ENCODE measurements at places on chromosomes 6 and 20.

DNA sequence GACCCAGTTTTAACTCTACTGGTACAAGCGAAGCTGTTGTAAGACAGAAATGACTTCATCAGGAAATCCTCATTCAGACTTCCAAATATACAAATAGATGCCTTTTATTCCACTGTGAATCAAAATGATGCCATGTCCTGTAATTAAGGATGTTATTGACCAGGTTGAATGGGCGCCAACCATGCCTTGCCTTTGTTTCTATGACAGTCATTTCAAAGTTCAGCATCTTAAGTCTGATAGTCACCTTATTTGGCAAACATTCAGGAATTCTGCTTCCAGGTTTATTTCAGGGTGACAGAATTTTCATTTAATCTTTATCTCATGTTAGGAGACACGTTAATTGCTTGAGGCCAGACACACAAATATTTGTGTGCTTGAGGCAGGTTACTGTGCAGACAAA lies 592.8 kb upstream of the JAG1 start:
- DNase-seq, result no peak

- no peak for DNase-seq
Observed at GRCh38 chr6:36345681-36346466, 9.2 kb upstream of the BNIP5 start.

DNA sequence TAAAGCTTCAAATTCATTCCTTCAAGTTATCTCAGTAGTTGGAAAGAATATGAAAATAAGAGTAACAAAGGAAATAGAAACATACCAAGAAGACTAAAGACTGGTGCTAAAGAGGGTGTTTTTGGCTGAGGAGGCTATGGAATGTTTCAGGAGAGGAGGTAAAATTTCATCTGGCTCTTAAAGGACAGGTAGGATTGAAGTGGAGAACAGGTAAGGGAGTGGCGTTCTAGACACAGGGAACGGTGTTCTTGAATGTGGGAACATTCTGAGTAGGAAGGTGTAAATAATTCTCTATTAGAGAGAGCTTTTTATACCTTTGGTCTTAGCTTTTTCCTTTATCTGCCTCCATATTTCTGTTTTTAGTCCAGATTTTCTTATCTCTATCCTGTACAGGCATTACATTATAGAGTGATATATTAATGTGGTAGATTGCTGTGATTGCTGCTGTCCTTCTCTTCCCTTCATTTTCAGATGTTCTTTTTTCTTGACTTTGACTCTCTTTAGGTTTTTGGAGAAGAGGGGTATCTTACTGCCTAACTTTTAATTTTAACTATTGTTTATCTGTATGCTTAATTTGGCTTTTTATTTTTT lies 15.4 kb downstream of the QKI start:
- DNase-seq, result no peak

DNA sequence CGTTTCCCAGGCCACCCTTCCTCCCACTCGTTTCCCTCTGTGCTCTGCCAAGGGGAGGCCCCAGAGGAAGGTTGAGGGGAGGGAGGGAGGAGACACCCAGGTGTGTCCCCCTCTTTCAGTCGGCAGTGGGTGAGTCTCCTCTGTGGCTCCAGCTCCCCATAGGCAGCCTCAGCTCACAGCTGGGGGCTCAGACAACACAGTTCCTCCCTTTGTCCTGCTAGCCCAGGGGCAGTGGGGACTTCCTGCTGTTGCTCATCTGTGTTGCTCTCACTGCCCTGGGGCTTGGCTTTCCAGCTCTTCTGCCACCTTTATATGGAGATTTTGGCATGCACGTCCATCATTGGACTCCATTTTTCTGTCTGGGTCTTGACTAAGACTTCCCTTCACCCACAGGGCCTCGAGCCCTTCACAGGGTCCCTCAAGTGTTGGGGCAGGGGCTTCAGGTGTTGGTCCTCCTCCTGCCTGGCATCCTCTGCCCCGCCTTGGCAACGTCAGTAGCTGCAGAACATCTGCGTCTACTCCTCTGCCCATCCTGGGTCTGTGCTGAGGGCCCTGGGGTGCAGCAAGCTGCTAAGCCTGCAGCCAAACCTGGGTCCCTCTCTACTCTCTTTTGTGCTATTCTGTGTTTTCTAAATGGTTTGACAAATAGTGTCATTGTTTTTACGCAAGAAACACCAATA lies 190.6 kb upstream of the PMEPA1 start:
- DNase-seq, result no peak

DNA sequence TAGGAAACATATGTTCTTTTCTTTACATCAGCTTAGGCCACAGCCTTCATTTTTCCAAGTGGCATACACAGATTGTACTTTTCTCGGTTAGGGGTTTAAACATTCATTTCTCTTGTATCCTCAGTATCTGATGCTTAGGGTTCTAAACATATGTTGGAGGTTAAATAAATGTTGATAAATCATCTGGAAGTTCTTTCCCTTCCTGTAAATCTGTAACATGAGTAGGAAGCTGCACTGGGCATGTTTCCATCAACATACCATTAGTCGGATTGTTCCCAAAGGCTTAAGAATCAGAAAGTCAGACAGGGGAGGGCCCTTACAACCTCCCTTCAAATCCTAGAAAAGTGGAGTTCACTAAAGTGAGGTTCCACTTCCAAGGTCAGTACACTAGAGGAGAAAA lies 54.8 kb upstream of the BCLAF1 start:
- no peak for DNase-seq

GRCh38 chr20:44734938-44735337 lies 10.7 kb upstream of the KCNK15 start:
- DNase-seq, result no peak

GRCh38 chr6:27547157-27548075 lies 74.5 kb upstream of the ZNF184 start:
- peak; percentile 92 for DNase-seq

DNA sequence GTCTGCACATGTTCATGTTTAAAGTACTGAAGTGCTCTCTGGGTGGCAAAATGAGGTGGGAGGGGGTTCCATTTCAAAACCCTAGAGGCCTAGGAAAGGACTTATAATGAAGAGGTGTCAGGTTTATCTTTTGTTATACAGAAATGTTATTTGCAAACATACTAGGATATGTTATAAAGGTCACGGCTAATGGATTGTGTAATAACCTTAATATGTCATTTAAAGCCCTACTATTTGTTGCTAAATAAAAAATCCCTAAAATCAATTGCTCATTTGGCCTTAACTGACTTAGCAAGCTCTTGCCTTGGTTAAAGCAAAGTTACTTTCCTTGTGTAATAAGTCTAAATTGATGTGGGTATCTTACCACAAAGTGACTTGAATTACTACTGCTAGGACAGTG lies 8.8 kb downstream of the NKX2-4 start:
- no peak for DNase-seq

DNA sequence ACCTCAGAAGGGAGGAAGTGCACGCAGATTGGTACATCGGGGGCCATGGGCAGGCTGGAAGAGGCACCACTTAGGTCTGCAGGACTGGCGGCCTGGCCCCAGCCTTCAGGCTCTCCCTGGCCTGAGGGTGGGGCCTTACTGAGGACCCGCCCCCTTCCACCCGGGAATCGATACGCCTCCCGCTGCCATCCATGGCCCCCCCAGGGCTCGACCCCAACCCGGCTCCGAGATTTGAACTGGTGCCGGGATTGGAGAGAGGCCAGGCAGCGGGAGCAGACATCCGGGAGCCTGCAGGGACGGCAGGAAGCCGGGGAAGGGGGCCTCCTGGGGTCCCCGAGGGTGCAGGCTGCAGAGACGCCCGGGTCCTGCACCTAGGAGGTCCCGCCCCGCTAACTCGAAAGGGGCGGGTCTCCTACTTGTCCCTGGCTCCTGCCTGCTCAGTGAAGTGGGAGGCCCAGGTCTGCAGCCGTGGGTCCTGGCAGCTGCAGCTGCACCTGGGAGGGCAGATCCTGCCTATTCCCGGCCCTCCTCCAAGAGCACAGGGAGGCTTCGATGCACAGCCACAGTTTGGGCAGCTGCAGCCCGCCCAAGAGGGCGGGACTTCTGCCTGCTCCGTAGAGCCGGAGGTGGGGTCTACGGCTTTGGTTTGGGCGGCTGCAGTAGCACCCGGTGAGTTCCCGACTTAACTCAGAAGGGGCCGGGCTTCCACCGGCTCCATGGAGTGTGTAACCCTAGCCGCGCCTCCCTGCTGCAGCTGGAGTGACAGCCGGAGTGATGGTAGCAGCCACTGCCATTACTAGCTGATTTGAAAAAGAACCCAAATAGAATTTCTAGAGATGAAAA lies 35.2 kb upstream of the TBC1D22B start:
- DNase-seq, result no peak

GRCh38 chr6:99119109-99120031 lies 171.6 kb upstream of the FBXL4 start:
- DNase-seq, result peak; percentile 70

DNA sequence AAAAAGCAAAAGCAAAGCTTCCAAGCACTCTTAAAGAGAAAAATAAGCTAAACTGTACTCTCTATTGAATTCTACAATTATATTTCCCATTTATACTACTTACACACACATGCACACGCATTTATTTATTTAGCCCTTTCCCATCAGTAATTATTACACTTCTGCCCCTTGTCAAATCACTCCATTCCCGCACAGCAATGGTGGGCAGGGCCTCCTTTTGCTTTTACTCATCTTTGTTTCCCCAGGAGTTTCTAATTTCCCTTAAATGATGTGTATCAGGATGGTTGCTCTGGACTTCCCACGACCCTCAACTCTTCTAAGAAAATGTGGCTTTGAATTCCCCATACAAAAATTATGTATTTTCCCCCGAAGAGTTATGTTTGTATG lies 19.9 kb downstream of the PXT1 start:
- DNase-seq, result no peak

- no peak for DNase-seq
Observed at GRCh38 chr6:7216941-7217621, 95.9 kb downstream of the SSR1 start.

DNA sequence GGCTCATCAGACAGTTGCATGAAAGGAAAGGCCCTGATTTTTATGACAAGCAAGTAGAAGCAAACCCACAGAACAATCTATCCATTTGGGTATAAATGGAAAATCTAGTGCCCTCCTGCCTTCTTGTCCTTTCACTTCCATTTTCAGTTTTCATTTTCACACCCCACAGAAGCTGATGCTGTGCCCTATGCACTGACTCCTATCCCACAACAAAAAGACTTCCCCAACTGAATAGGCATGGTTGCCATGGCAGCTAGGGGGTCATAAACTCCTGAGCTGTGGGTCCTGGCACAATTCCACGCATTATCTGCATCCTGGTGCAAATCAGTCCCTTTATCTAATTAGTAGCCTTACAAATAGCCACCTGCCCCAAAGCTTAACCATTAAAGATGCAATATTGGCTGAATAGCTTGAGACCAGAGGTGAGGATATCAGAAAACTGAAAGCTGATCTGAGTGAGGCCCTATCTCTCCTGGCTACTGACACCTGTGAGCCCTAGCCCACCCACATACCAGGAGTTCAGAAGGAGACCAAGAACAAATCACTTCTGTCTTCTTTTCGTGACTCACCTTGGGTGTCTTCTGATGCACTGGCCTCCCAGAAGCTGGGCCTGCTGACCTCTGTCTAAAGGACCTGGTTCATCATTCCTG lies 34.9 kb upstream of the HEY2 start:
- DNase-seq, result no peak

- no peak for DNase-seq
Observed at GRCh38 chr20:24136659-24137246, 148.2 kb upstream of the GGTLC1 start.

- DNase-seq, result no peak
Observed at GRCh38 chr20:54494303-54495006, 19.1 kb downstream of the DOK5 start.

GRCh38 chr6:109081026-109081425 lies 13.6 kb downstream of the SESN1 start:
- DNase-seq, result no peak

DNA sequence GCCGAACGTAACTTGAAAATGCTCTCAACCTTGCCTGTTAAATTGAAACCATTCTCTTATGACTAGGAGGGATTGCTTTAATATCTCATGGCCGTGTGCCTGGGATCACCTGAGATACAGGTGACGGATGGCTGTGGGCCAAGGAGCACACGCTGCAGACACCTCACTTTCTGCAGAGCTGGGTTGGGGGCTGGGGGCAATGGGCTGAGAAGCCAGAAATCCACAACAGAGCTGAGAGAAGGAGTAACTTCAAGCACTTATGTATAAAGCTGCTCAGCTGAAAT lies 170.9 kb downstream of the DTNBP1 start:
- DNase-seq, result no peak

- DNase-seq, result no peak
Observed at GRCh38 chr20:62856931-62857619, 4.5 kb downstream of the TCFL5 start.

DNA sequence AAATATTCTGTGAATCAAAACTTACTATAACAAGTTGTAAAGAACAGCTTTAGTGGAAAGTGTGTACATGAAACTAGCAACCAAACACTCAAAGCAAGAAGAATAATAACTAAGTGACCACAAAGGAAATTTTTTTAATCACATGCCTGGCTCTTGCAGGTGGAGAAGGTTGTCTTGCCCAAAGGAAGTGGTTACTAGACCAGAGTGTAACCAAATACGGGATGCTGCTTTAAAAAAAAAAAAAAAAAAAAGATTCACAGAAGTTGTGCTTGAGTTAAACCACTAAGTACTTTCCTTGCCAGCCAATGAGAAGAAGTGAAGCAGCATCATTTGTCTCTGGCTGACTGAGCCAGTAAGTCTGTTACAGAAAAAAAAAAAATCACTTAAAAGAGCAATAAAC lies 19.1 kb upstream of the HLA-DQB1 start:
- no peak for DNase-seq

- DNase-seq, result no peak
Observed at GRCh38 chr20:17797161-17797560, 97.4 kb downstream of the BANF2 start.

DNA sequence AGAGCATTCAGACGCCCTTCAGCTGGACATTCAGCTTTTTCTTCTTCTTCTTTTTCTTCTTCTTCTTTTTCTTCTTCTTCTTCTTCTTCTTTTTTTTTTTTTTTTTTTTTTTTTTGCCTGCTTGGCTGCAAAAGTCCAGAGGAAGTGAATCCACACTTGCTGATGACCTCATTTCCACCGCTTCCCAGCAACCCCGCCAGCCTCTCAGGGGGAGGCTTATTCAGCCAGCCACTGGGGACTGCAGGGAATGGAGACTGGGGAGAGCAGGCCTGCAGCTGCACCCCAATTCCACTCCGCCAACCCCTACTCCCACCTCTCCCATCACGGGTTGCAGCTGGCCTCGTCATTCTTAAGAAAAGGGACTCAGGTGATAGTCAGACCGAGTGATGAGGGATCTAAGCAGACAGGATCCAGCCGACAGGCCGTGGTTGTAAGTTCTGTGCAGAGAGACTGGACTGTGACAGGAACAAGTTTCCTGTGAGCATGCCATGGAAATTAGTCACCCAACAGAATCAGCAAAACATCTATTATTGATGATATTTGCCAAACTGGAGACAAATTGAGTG lies 59.0 kb upstream of the QKI start:
- no peak for DNase-seq

- no peak for DNase-seq
Observed at GRCh38 chr6:118935331-118935668, 341 bp upstream of the MCM9 start.

Data from SK-N-MC (cell line).